T-helper 9 cell (primary cell): ENCODE measurements at places on chromosomes 1 and 21.

DNA sequence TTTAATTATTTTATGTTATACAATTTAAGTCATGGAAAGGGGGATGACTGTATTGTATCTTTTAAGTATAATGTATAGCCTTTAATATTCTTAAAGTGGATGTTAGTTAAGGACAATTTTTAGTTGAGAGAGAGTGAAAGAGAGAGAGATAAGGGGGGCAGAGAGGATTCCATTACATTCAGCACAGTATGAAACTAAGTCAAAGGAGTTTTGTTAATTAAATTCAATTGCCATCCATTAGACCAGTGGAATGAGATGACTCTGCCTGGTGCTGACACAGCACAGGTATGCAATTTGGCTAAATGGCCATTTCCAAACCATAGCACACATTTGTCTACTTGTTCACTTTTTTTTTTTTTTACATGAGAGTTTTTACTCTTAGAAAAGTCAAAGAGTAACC is 27.5 kb downstream of the NFIA start:
- DNase-seq = no peak

DNA sequence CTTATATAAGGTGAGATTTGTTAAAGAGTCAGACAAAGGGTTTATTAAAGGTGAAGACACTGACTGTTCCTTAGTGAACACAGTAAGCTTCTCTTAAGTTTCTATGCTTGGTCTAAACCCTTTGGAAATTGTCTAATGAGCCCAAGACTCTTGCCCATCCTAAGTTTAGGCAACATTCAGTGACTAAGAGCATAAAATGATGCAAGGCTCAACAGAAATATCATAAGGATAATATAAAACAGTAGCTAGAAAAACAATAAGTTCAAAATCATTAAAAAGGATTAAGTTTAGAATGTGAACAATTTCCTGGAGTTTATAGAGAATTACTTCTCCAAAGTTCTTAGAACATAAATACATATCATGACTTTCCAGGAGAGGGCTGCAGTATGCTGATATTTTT is 108.9 kb upstream of the PDC start:
- no peak for DNase-seq

- DNase-seq = no peak
Observed at GRCh38 chr1:145994391-145995120, 1.8 kb downstream of the TXNIP start.

GRCh38 chr1:32763221-32763620 is 53.9 kb downstream of the YARS1 start:
- no peak for DNase-seq

GRCh38 chr1:163275222-163275621 is 46.5 kb upstream of the NUF2 start:
- DNase-seq = no peak

- DNase-seq = peak; percentile 45
Observed at GRCh38 chr1:51518033-51518585, 957 bp downstream of the EPS15 start.

- no peak for DNase-seq
Observed at GRCh38 chr1:179127163-179127895, 45.5 kb downstream of the TOR3A start.

DNA sequence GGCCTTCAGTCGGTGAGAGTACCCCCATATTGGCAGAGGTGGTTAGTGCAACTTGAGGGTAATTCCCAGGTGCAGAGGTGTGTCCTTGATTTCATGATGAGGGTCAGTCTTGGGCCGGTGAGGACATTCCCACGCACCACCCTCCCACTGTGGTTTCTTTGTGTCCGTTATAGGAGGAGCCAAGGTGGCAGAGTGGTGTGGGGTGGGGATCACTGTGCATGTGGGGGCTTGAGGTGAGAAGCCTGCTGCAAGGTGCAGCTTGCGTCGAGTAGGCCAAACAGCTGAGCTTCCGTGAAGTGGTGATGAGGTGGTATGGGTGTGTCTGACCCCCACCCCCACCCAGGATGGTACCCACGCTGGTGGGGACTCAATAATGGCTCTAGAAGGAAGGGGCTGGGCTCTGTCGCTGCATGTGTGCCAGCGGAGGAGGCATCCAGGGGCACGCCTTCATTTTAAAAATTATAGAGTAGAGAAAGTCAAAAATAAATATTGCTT is 6.2 kb downstream of the PTPRF start:
- DNase-seq = no peak
